ENCODE measurements at places on chromosomes 7 and 10.

DNA sequence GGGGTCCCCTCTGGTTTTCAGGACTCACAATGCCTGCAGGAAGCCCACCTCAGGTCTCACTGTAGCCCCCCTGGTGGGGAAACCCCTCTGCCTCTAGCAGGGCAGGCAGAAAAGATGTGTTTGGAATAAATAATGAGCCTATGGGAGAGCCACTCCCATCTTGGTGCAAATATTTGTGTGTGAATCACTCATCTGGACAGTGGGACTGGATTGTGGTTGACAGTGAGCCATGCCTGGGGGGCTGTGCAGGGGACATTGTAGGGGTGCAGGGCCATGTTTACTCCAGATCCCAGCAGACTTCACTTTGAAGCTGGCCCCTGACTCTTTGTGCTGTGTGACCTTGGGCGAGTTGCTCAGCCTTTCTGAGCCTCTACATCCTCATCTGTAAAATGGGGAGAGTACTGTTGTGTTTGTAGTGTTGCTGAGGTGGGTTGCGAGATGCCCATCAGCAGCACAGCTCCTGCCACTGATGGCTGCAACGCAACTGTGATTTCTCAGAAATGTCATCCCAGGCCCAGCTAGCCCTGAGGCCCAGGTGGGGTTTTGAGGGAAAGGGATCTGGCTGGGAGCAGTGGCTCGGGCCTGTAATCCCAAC is 20.7 kb downstream of the GTF2IRD1 start:
- H3K27me3 ChIP-seq, result no peaks in the 10 kb centered on the region
- no peak overlapping the region for H3K4me3 ChIP-seq
- peaks cover 3% of the 10 kb centered on the region for H3K4me1 ChIP-seq
- H3K27ac ChIP-seq, result no peak overlapping the region
- DNase-seq, result no peak

DNA sequence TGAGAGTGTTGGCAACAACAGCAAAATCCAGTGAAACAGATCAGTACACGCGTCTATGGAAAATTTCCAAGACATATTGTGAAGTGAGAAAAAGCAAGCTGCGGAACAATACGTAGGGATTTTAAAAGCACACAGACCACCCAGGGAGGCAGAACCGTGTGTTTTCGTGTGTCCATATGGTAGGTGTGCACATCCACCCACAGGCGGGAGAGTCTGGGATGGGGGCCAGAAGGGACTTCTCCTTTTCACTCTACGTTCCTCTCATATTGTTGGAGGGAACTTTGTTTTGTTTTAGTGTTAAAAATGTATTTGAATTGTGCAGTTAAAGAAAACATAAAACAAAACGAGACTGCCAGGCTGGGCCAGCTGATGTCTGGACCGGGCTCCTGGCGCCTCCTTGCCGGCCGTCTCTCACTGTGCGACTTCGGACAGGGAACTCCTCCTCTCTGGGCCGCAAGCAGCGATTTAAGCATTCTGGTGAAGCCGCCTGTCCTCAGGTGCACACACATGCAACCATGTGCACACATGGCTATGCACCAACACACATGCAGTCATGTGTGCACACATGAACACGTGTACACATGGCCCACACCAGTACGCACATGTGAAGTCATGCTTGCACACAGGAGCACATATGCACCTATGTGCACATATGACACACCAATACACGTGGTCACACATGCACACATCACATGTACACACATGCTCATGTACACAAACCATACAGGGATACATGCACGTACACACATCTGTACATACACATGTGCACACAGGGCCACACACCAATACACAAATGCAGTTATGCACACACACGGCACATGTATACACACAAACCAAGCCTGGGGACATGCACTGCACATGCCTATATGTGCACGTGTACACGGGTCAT is 141.1 kb downstream of the ELFN1 start:
- H3K36me3 ChIP-seq, result peaks cover 6% of the 10 kb centered on the region
- H3K4me1 ChIP-seq, result peaks cover 42% of the 10 kb centered on the region
- DNase-seq, result no peak
- H3K27me3 ChIP-seq, result no peaks in the 10 kb centered on the region
- no peak overlapping the region for H3K27ac ChIP-seq

DNA sequence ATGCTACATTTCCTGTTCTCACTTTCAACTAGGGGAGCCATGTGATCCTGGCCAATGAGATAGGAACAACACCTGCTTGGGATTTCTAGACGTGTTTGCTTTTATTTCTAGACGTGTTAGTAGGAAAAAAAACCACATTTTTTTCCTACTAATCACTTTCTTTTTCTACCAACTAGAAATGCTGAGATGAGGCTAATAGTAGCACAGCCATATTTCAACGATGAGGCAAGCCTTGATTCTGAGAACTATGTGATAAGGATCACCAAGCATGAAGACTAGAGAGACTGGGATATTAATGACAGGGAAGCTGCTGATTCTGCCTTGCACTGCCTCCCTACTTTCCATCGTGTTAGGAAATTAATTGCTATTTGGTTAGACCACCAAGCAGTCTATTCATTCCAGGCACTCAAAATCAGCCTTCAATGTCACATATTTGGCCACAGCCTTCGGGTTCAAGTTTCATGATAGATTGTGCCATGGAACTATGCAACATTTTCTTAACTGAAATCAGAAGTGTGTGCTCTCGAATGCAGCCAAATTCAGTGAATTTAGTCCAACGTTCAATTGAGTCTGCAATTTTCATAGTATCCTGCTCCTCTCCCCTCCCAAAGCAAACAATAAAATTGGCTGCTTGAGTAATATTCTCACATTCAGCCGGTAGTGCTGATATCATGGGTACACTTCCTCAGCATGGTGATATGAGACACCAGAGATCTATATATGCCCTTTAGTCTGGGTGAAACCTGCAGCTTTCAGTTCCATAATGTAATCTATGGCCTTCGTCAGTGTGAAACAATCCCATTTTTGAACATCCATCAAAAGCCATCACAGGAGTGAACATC is 98.1 kb downstream of the GPR37 start:
- no peak for DNase-seq
- H3K27me3 ChIP-seq, result no peaks in the 10 kb centered on the region
- H3K4me1 ChIP-seq, result no peaks in the 10 kb centered on the region
- no peak overlapping the region for H3K4me3 ChIP-seq
- no peak overlapping the region for H3K27ac ChIP-seq
- no peaks in the 10 kb centered on the region for H3K36me3 ChIP-seq

DNA sequence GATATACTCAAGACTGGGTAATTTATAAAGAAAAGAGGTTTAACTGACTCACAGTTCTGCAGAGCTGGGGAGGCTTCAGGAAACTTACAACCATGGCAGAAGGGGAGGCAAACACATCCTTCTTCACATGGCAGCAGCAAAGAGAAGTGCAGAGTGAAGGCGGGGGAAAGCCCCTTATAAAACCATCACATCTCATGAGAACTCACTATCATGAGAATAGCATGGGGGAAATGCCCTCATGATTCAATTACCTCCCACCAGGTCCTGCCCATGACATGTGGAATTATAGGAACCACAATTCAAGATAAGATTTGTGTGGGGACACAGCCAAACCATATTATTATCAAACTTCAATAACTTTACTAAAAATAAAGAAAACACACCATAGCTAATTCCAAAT is 30.4 kb upstream of the JAZF1 start:
- DNase-seq, result no peak
- H3K4me1 ChIP-seq, result no peaks in the 10 kb centered on the region
- H3K27me3 ChIP-seq, result no peaks in the 10 kb centered on the region
- H3K4me3 ChIP-seq, result no peak overlapping the region
- no peak overlapping the region for H3K27ac ChIP-seq
- no peaks in the 10 kb centered on the region for H3K36me3 ChIP-seq

GRCh38 chr10:96439725-96440124 is 74.0 kb downstream of the TLL2 start:
- H3K27ac ChIP-seq, result no peak overlapping the region
- no peaks in the 10 kb centered on the region for H3K27me3 ChIP-seq
- no peak overlapping the region for H3K4me3 ChIP-seq
- H3K4me1 ChIP-seq, result no peaks in the 10 kb centered on the region

DNA sequence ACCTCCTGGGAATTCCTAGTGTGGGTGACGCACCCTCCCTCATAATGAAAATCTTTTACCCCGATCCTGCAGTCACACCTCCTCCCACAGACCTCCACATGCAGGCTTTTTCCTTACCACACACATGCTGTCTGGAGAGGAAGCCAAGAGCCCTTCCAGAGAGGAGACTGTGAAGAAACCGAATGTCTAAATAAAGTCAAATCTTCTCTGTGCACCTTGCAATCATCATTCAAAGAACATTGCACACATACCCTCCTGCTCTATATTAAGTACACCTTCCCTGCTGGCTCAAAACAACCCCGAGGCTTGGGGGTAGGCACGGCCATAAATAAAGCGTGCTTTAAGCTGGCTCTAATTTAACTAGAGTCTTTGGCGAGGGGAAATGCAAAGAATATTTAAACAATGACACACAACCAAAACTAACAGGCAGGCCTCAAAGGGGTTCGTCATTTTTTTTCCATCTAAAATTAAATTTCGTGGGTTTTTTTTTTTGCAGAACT is 34.9 kb downstream of the CALML3 start:
- DNase-seq, result no peak
- H3K27me3 ChIP-seq, result no peaks in the 10 kb centered on the region
- H3K4me3 ChIP-seq, result no peak overlapping the region
- H3K36me3 ChIP-seq, result no peaks in the 10 kb centered on the region
- peaks cover 17% of the 10 kb centered on the region for H3K4me1 ChIP-seq
- no peak overlapping the region for H3K27ac ChIP-seq

- H3K4me3 ChIP-seq, result no peak overlapping the region
- H3K27me3 ChIP-seq, result no peaks in the 10 kb centered on the region
- no peaks in the 10 kb centered on the region for H3K36me3 ChIP-seq
- no peak overlapping the region for H3K27ac ChIP-seq
Measured at GRCh38 chr7:18426564-18427226, 68.9 kb upstream of the HDAC9 start.

- no peaks in the 10 kb centered on the region for H3K36me3 ChIP-seq
- DNase-seq, result no peak
- H3K4me3 ChIP-seq, result no peak overlapping the region
- no peaks in the 10 kb centered on the region for H3K27me3 ChIP-seq
- no peaks in the 10 kb centered on the region for H3K4me1 ChIP-seq
Measured at GRCh38 chr7:135448753-135449152, 61.1 kb downstream of the CNOT4 start.

- H3K36me3 ChIP-seq, result peaks cover 89% of the 10 kb centered on the region
- H3K27me3 ChIP-seq, result no peaks in the 10 kb centered on the region
- H3K4me1 ChIP-seq, result no peaks in the 10 kb centered on the region
- DNase-seq, result no peak
- H3K4me3 ChIP-seq, result no peak overlapping the region
- H3K27ac ChIP-seq, result no peak overlapping the region
Measured at GRCh38 chr7:6156734-6157133, 115.7 kb downstream of the CYTH3 start.

DNA sequence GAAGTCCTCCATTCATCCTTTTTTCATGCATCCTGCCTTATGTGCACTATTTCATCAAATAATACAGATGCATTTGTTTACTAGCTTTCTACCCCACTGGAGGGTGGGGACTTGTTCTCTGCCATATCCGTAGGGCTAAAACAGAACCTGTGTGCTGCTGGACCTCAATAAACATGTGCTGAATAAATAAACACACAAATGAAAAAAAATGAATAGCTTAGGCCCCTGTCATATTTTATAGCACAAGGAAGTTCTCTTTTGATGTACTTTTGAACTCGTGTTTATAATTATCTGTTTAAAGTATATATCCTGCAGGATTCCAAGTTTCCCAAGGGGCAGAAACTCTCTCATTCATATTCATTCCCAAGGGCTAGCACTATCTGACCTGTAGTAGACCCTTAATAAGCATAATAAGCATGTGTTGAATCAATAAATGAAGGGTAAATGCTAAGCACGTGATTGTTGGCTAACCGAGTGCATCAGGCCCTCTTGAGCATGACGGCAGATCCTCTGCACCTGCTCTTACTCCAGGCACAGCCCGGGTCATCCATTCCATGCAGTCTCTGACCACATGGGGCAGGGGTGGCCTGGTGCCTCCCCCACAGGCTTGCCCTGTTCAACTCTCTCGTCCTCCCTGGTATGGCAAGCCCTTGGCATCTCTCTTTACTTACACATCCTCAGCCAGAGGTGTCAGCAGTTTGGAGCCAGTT is 474.1 kb upstream of the ZMIZ1 start:
- H3K36me3 ChIP-seq, result no peaks in the 10 kb centered on the region
- no peak overlapping the region for H3K4me3 ChIP-seq
- no peaks in the 10 kb centered on the region for H3K4me1 ChIP-seq
- no peak overlapping the region for H3K27ac ChIP-seq
- DNase-seq, result no peak

- H3K27ac ChIP-seq, result no peak overlapping the region
- H3K4me3 ChIP-seq, result no peak overlapping the region
- H3K4me1 ChIP-seq, result peaks cover 60% of the 10 kb centered on the region
- no peaks in the 10 kb centered on the region for H3K27me3 ChIP-seq
- peaks cover 15% of the 10 kb centered on the region for H3K36me3 ChIP-seq
- DNase-seq, result no peak
Measured at GRCh38 chr7:2163600-2164555, 68.9 kb downstream of the MAD1L1 start.

GRCh38 chr7:44849885-44850544 is 2.1 kb upstream of the H2AZ2 start:
- no peaks in the 10 kb centered on the region for H3K4me1 ChIP-seq
- no peak overlapping the region for H3K27ac ChIP-seq
- H3K4me3 ChIP-seq, result no peak overlapping the region

DNA sequence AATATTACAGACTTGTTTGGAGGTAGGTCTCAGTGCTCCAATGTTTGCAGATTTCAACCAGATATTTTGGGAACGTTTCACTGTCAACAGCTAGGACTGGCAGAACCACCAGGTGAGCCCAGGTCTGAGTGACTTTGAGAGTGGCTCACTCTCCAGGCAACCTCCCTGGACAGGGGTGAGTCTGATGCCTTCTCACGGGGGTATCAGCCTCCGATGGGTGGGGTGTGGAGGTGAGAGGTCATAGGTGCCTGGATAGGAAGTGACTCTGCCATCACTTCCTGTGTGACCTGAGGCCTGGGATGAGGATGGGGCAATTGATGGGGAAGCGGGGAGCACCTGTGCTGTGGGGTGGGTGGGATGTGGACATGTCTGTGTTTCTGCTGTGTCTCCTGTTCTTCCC is 4.6 kb downstream of the AZGP1 start:
- no peak for DNase-seq
- H3K27ac ChIP-seq, result no peak overlapping the region
- no peak overlapping the region for H3K4me3 ChIP-seq
- H3K36me3 ChIP-seq, result no peaks in the 10 kb centered on the region
- no peaks in the 10 kb centered on the region for H3K4me1 ChIP-seq
- no peaks in the 10 kb centered on the region for H3K27me3 ChIP-seq
